Stimulated activated CD8-positive, alpha-beta memory T cell treated with anti-CD3 and anti-CD28 coated beads, Interleukin-15, amount 100 ng/mL, for 1 hour (primary cell): ENCODE measurements at places on chromosomes 3 and 15.

GRCh38 chr15:40776537-40777141, 6.9 kb downstream of the C15orf62 start:
- no peak for DNase-seq

GRCh38 chr15:45307230-45307924, 55.3 kb downstream of the SLC28A2 start:
- DNase-seq = no peak

DNA sequence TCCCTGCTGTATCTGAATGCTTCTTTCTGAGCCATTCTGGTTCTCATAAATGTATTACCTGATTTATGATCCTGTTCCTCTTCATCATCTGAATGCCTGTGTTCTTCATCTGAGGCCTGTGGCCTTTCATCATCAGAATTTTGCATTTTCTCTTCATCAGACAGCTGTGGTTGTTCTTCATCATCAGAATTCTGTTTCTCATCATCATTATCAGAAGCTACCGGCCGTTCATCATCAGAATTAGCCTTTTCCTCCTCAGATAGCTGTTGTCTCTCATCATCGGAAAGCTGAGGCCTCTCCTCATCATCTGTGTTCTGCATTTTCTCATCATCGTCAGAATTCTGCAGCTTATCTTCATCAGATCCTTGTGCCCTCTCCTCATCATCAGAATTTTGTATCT, 5.9 kb downstream of the LEO1 start:
- no peak for DNase-seq

DNA sequence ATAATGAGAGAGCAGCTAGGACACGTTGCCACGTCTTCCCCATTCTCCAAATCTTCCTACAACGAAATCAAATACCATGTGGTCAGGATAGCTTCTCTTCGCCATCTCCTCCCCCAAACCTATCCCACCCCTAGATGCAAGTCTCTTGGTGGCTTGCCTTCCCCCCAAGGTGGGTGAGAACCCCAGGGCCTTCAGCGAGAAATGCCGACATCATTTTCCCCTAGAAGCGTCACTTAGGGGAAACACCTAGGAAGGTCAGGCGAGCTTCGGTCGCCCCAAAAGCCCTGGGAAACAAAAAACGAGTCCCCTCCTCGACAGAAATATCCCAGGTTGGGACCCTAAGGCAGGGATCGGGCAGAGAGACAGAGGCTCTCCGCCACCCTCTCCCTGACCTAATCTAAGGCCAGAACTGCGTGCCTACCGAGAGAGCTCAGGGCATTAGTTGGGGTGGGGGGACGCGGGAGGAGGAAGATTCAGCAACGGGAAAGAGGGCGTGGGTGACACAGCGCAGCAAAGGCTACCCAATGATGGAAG, 502 bp downstream of the DPH3 start:
- no peak for DNase-seq

DNA sequence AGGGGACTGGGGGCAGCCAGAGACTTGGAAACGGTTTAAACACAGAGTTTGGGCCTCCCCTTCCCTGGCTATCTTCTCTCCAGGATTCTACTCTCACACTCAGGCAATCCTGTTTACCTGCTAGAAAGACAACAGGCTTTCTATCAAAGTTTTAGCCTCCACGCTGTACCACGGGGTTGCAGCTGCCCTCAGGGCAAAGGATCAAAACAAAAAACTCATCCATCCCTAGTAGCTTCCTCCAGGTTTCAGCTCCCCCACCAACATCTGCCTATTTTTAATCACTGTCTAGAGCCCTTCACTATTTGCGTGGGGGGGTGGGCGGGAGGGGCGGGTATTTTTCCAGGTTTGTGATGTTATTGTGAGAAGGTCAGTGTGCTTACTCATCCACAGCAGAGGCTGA, 286.8 kb upstream of the TRIM42 start:
- no peak for DNase-seq

DNA sequence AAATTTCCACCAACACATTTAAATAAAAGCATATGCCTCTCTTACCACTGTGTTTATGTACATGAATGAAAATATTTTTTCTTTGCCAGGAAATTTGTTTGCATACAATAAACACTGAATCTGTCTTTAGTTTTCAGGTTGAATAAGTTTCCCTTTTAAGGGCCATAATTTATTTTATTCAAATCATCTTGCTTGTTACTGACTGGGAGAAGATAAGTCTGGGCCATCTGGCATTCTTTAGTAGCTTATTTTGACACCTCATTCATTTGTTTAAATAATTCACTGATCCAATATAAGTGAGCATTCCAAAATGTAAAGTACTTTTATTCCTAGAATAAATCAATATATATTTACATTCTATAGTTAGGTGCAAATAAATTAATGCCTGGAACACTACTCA, 1001.3 kb downstream of the PLOD2 start:
- DNase-seq = no peak

- DNase-seq = no peak
Measured at GRCh38 chr15:96338074-96338765, 7.7 kb downstream of the NR2F2 start.

GRCh38 chr15:98292442-98293240, 332.1 kb downstream of the ARRDC4 start:
- no peak for DNase-seq

- no peak for DNase-seq
Measured at GRCh38 chr3:84318273-84318809, 640.4 kb upstream of the CADM2 start.

DNA sequence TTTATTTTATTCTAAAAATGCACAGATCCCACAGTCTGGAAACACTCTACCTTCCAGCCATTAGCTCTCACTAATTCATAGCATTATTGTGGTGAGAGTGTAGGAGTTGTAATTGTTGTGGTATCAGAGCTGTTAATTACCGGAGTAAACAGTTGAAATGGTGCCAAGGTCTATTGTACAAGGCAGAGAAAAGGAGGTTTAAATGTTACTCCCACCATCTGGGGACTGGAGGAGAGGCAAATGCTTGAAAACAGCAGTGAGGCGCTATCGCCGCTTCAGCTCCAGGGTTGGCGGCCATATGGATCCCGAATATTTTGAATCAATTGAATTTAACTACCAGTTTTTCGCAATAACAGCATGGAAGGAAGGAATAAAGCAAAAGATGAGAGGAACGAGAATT, 113.1 kb upstream of the C15orf61 start:
- DNase-seq = no peak

DNA sequence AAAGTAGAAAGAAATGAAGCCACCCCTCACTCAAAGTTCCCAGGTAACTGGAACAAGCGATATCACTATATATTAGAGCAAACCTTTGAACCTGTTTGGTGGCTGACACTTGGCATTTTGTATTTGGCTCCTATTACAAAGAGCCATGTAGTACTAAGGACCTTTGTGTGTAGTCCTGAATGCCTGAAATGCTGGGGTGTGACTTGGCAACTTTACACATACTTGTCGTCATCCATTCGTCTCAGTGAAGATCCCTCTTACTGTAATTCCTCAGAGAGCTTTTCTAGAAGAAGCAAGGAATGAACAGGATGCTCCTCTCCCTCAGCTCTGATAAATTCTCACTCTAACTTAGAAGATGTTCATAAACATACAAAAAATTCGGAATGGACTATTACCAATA, 216.1 kb upstream of the CDIN1 start:
- DNase-seq = no peak

GRCh38 chr3:14289590-14290461, 111.2 kb downstream of the LSM3 start:
- DNase-seq = no peak

- DNase-seq = no peak
Measured at GRCh38 chr15:79452244-79453051, 20.3 kb downstream of the MINAR1 start.

- no peak for DNase-seq
Measured at GRCh38 chr3:153572654-153573053, 410.6 kb downstream of the RAP2B start.

- no peak for DNase-seq
Measured at GRCh38 chr15:31237043-31237324, 89.7 kb upstream of the KLF13 start.

DNA sequence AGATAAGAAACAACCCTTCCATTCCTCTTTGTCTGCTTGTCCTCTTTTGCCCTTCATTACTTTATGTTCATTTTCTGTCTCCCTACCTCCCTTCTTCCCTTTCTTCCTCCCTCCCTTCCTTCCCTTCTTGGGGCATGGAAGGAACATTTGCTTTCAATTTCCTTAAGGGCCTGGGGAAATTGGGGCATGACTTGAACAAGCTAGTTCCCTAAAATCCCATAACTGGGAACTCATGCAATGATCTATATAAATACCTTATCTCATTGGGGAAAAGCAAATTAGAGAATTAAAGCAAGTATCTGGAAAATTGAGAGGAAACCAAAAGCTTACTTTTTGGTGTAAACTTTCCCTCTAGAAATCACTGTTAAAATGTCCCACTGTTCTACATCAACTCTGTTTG, 35.7 kb downstream of the BOC start:
- no peak for DNase-seq

DNA sequence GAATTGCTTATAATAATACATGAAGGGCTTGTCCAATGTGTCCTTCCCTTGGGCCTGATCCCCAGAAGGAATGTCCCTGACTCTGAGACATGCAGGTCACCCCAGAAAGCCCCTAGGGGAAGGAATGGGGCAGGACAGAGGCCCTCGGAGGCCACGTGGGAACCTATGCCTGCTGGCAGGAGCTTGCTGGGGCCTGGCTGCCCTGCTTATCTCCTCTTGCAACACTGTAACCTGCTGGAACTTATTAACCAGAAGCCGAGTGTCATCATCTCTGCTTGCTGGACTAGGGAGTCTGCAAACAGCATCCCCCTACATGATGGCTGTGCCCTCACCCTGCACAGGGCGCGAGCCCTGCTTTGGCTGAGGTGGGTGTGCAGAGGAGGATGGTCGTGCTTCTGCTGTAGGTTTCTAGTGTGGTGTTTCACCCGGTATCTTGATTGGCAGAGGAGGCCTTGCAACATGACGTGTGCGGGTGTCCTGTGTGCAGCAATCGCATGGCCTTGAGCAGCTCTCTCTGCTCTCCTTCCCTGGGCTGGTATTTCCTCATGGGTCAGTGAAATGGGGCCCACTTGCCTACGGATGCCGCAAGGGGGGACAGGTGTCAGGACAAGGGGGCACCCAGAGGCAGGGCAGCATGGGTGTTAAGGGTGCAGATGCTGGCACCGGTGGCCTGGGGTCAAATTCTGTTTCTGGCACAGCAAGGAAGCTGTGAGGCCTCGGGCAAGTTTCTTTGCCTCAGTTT, 5.0 kb downstream of the CHST13 start:
- no peak for DNase-seq

DNA sequence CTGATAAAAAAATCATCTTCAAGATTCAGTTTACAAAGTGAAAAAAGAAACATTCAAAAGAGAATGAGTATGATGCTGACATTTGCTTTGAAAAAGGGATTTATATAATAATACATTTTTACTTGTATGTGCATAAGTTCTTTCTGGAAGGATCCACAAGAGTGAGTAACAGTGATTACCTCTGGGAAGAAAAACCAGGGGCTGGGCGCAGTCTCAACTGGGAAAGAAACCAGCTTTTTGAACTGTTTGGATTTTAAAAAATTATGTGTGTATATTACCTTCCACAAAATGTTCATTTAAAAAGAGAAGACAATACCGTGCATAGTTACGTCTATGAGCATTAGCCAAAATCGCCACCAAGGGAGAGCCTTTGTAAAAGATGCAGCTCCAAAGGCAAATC, 1.3 kb downstream of the CLEC3B start:
- no peak for DNase-seq

GRCh38 chr3:150723946-150724345, 20.2 kb upstream of the ERICH6 start:
- DNase-seq = no peak

GRCh38 chr3:182784542-182784941, 8.8 kb upstream of the ATP11B start:
- no peak for DNase-seq

- DNase-seq = no peak
Measured at GRCh38 chr3:50455161-50456018, 48.0 kb downstream of the CACNA2D2 start.

- no peak for DNase-seq
Measured at GRCh38 chr15:68808091-68808490, 12.6 kb downstream of the ANP32A start.

- DNase-seq = no peak
Measured at GRCh38 chr15:73996939-73997338, 2.4 kb downstream of the PML start.

DNA sequence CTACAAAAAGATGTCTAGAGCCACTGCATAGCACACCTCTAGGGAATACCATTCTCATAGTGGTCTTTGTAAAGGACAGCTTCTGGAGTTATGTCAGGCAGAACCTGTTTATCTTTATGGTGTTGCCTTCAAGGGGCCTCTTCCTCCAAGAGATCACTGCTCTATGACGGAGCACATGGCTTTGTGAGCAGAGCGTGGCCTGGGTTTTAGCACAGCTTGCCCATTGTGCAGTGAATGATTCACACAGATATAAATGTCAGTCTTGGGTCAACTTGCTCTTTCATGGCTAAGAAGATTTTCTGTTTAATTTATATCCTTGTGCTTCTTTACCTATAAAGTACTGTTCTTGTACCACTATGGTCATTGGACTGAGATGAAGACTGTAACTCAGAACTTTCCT, 41.5 kb upstream of the RBMS3 start:
- no peak for DNase-seq

GRCh38 chr15:90062462-90062932, 39.8 kb downstream of the IDH2 start:
- no peak for DNase-seq

DNA sequence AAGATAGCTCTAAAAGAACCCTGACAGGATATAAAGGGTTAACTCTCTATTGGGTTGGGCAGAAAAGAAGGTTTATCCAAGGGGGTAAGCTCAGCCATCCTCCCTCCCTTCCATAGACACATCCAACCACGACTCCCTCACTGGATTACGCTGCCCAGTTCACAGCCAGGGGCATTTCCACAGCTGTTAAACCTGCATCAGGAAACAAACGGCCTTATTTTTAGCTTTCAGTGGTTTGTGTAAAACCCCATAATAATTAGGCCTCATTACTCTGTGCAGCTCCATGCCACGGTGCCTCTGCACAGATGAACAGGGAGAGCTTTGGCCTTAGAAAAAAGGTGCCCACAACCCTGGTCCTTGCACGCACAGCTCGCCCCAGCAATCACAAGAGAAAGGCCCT, 110.6 kb downstream of the GABRB3 start:
- no peak for DNase-seq

DNA sequence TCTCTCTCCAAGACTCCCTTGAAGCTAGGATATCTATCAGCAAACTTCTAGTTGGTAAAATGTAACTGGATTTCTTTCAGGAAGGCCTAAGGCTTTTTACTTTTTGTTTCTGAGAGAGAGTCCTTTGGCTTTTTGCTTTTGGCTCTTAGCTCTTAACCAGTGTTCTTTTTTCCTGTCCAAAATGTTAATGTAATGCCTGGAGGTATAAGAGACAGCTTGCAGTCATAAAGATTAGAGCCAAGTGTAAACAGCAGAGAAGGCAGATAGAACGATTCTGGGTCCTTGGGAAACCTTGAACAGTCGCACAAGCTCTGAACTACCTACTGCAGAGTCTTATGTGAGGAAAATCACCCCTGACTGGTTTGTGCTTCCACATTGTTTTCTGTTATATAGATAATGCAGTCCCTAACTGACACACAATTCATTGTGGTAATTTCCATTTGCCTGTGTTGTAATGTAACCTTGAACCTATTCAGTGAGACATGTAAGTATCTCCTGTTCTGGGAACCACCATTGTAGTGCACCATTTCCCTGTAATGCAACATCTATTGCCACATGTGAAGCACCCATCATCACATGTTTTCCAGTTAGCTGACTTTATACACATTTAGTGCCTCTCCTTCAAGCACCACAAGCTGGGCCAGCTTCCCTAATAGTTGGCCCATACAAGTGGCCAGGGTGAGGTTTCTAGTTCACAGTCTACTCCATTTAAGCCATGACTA, 1311.9 kb downstream of the ROBO1 start:
- no peak for DNase-seq
